Tibial nerve (tissue), 4 donors: ENCODE measurements at places on chromosomes 1 and 21.

DNA sequence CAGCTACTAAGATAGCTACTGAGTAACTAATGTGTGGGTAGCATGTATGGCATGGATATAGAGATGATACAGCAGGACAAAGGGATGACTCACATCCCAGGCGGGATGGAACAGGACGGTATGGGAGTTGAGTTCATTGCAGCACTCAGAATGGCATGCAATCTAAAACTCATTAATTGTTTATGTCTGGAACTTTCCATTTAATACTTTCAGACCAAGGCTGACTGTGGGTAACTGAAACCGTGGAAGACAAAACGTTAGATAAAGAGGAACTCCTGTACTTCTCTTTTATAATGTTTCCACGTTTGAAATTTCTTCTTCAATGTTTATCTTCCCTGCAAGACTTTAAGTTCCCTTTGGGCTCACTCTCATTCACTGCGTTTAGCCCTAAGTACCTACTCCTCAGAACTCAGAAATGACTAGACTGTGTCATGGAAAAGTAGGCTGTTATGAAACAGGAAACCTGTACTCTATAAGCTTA, 151.9 kb downstream of the MAGI3 start:
- no peak for DNase-seq

DNA sequence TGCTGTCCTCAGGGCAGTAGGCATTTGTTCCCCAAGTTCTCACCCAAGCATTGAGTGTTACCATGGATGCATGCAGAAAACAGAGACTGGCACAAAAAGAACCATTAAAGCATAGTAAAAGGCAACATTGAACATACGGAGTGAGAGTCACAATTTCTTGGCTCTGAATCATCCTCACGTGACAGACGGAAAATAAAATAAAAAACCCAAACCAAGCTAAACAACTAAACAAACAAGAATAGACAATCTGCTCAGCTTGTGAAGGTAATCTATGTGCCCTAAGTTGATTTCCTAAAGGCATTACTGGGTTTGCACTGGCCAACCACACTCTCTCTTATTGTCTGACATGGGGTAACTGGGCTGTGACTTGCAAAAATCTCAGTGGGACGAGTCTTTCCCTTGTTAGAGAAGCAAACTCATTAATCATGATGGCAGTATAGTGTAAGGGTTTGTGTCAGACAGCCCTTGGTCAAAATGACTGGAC, 306.0 kb downstream of the ASTN1 start:
- no peak for DNase-seq

- no peak for DNase-seq
These were observed 49.8 kb downstream of the SLC16A1 start for GRCh38 chr1:112906150-112906698.

DNA sequence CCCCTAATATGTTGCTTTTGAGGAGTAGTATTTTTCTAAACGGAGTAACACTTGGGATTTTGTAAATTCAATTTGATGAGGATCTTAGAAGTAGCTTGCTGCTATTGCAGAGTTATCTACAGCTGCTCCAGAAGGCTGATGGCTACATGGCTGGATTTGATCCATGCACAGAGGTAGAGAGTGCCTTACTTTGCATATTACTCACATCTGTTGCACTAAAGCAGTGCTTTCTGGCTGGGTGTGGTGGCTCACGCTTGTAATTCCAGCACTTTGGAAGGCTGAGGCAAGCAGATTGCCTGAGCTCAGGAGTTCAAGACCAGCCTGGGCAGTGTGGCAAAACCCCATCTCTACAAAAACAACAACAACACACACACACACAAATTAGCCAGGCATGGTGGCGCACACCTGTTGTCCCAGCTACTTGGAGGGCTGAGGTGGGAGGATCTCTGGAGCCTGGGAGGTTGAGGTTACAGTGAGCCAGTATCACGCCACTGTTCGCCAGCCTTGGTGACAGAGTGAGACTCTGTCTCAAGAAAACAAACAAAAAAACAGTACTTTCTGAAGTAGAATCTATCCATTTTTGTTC, 24.6 kb downstream of the RALGPS2 start:
- DNase-seq: no peak

- DNase-seq: no peak
These were observed 20.7 kb downstream of the CD1B start for GRCh38 chr1:158310623-158311022.

DNA sequence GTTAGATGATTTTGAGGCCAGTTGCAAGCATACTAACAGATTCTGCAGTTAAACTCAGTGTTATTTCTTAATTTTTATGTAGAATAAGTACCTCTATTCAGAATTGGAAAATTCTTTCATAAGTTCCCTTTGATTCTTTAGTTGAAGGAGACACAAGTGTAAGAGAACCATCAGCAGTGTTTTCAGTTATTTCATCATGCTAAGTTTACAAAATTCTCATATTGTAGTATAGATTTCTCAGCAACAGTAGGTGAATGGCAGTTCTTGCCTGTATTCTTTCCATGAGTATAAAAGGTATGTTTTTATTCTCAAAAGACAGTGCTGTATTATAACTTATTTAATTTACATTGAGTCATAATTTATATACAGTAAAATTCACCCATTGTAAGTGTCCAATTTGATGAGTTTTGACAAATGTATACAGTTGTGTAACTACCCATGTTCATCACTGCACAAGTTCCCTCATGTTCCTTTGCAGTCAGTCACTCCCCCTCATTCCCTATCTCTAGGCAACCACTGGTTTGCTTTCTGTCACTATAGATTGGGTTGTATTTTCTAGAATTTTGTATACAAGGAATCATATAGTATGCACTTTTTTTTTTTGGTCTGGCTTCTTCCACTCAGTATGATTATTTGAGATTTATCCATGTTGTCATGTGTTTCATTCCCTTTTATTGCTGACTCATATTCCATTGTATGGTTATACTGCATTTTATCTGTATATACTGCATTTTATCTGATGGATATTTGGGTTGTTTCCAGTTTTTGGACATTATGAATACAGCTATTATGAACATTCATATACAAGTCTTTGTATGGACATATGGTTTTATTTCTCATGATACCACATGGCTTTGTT, 3.9 kb downstream of the RPS6KC1 start:
- no peak for DNase-seq

DNA sequence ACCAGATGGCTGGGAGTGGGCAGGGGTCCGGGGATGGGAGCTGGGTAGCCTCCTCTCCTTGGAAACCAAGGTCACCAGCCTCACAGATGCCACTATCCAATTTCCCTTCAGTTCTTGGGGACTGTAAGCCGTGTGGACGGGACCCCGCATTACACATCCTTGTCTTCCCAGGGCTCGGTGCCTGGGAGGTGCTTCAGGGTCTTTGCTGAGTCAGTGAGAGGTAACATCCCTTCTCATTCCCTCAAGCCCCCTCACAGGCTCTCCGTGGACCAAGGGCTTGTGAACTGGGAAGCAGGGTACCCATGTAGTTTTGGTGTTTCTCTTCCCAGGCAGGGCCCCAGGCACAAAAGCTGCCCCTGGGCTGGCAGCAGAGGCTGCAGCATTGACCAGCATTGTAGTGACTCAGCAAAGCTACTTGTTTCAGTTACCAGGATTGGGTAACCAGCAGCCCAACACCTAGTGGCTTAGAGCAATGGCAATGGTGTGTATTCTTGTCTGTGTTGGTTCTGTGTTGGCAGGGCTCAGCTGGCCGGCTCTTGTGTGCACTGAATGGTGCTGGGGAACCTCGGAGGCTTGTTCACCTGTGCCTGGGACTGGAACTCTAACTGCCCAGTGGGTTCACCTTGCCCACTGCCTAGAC, 24.6 kb upstream of the PCBP3 start:
- no peak for DNase-seq

- DNase-seq: no peak
These were observed 8.0 kb downstream of the SLC2A5 start for GRCh38 chr1:9061252-9061960.

GRCh38 chr1:211017075-211017718, 116.8 kb downstream of the KCNH1 start:
- DNase-seq: no peak

DNA sequence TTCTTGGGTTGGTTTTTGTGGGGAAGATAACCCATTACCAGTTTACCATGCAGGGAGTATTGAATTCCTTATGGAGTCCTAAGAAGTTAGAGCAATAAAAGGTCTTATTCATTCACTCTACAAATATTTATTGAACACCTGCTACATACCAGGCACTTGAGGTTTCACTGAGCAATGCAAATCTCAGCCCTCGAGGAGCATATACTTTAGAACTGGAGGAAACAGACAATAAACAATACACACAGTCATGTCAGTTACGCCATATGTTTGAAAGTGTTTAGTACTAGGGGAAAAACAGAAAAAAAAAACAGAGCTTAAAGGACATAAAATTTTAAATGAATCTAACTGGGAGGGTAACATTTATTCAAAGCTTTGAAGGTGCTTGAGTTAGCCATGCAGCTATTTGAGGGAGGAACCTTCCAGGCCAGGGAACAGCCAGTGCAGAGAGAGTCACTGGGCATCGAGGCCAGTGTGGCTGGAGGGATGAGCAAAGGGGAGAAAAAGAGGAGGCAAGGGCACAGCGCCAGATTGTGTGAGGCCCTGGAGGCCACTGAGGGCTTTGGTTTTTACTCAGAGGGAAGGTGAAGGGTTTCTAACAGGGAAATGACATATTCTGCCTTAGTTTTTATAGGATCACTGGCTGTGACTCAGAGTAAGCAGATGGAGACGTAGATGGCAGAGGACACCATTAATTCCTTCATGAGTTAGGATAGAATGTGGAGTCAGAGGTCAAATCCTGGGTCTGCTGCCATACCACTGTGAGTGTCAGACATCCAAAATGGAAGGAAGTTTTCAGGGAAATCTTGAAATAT, 32.7 kb downstream of the C1orf21 start:
- no peak for DNase-seq

GRCh38 chr21:43850728-43851295, 14.2 kb upstream of the AGPAT3 start:
- DNase-seq: no peak

DNA sequence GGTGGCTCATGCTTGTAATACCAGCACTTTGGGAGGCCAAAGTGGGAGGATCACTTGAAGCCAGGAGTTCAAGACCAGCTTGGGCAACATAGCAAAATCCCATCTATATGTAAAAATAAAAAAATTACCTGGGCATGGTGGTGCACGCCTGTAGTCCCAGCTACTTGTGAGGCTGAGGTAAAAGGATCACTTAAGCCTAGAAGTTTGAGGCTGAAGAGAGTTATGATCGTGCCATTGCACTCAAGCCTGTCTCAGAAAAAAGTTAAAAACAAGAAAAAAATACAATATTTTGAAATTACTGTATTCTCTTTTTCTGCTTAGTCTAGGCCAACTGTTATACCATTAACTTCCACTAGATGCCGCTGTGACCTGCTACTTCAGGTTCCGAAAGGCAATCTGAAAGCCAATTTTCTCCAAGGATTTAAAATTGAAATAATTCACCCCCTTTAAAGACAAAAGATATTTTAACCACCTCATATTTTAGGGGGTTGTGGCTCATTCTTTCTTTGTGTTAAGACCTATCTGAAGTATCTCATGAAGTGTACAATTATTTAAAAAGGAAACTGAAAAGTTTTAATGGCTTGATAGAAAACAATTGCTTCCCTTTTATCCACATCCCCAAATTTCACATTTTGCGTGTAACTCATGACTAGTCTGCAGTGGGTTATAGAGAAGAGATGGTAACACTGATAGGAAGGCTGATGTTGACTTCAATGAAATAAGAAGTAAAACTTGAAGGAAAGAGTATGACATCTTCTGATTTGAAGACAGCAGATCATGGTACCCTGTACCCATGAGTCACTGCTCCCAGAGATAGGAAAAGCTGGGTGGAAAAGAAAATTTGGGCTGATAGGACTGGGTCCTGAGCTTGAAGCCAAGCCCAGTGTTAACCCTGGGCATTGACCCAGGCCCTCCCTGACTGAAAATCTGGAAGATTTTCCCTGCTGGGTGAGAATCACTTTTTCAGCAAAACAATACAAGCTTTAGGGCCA, 24.4 kb upstream of the CLDN14 start:
- DNase-seq: no peak

DNA sequence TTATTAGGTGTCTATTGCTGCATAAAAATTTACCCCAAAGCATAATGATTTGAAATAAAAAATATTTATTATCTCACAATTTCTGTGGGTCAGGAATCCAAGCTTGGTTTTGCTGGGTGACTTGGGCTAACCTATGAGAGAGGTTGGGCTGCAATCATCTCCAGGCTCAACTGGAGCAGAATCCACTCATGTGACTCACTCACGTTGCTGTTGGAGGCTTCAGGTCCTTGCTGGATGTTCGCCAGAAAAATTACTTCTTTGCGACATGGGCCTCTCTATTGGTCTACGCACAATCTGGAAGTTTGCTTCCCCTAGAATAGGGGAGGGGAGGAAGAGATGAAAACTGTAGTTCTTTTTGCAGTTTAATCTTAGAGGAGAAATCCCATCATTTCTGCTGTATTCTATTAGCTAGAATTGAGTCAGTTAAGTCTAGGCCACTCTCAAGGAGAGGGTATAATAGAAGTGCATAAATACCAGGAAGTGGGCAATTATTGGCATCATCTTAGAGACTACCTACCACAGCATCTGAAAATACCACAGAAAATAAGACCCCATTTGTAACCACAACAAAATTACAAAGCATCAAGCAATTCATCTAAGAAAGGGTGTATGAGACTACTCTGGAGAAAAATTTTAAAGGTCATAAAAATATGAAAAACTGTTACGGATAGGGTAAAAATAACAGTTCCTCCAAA, 5.7 kb upstream of the FASLG start:
- no peak for DNase-seq

DNA sequence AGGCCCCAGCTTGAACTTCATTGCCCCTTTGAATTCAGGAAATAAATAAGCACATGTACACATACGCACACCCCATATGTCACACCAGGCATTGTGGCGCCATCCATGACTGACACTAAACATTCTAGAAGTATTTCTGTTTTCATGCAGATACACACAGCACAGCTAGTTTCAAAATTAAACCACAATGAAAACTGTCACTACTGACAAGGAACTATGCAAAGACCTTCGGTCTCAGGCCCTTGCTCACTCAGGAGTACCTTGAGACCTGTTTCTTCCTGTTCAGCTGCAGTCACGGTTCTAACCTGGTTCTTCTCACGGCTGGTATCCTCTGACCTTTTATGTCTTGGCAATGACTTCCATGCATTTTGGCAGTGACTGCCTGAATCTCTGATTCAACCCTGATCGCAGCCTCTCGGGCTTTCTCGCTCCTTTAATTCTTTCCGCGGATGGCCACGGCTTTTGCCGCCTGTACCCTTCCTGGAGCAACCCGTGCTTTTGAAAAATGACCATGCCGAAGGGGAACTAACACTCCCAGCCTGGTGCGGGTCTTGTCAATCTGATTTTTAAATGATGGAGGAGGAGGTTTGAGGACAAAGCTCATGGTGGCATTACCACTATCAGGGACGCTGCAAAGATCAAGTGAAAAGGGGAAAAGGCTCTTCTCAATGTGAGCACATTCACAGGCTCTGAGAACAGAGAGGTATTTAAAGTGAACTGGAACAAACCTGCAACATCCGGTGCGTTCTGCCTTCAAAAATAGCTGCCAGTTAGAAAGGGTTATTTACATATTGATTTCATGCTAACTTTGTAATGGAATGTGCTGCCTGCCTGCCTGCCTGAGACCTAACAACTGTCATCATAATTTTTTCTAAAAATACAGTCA, 384.6 kb downstream of the RRAGC start:
- DNase-seq: no peak
